ENCODE measurements at places on chromosomes 1 and 21. TPM values are rescaled to one million over a fixed set of nuclear protein-coding genes. Genes with fewer than 3 reads are reported as not detected.

GRCh38 chr1:25757151-25757845 lies 42.7 kb upstream of the SELENON start:
- H3K36me3 ChIP-seq, result peaks cover 24% of the 10 kb centered on the region
- no peaks in the 10 kb centered on the region for H3K4me1 ChIP-seq
- no peaks in the 10 kb centered on the region for H3K27me3 ChIP-seq
- H3K27ac ChIP-seq, result no peak overlapping the region
- DNase-seq, result no peak

- DNase-seq, result no peak
- H3K27ac ChIP-seq, result no peak overlapping the region
- no peaks in the 10 kb centered on the region for H3K36me3 ChIP-seq
- no peaks in the 10 kb centered on the region for H3K27me3 ChIP-seq
- no peaks in the 10 kb centered on the region for H3K4me1 ChIP-seq
- H3K4me3 ChIP-seq, result no peak overlapping the region
These were observed 164.8 kb downstream of the TPR start for GRCh38 chr1:186210258-186210657.

FAM72C gene
- 0.15 TPM for total RNA-seq

DNA sequence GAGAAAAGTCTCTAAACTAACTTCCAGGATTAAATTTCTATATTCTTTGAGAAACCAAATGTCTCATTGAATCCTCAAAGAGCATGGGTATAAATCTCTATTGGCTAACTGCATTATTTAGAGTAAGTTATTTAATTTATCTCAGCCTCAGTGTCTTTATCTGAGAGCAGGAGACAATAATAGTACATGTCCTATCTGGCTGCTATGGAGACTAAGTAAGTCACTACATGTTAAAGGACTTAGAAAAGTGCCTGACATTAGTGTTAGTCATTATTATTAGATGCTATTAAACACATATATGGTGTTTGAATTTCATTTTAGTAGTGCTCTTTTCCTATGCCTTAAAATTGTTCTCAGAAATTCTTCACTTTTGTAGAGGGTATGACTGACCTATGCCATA lies 505.2 kb downstream of the NEGR1 start:
- no peak for DNase-seq
- no peak overlapping the region for H3K4me3 ChIP-seq
- H3K4me1 ChIP-seq, result no peaks in the 10 kb centered on the region
- no peak overlapping the region for H3K27ac ChIP-seq
- no peaks in the 10 kb centered on the region for H3K27me3 ChIP-seq

GRCh38 chr1:214103778-214104177 lies 116.0 kb downstream of the PROX1 start:
- DNase-seq, result no peak
- H3K36me3 ChIP-seq, result no peaks in the 10 kb centered on the region
- H3K4me1 ChIP-seq, result peaks cover 20% of the 10 kb centered on the region

- no peaks in the 10 kb centered on the region for H3K36me3 ChIP-seq
- peak overlapping the region; percentile 22 for H3K4me3 ChIP-seq
- peaks cover 21% of the 10 kb centered on the region for H3K4me1 ChIP-seq
- no peaks in the 10 kb centered on the region for H3K27me3 ChIP-seq
- H3K27ac ChIP-seq, result peak overlapping the region; percentile 78
These were observed 55.0 kb downstream of the NTMT2 start for GRCh38 chr1:170200621-170201397.

EDN2 gene
- total RNA-seq, result not detected

MCOLN3 gene
- total RNA-seq, result 0.24 TPM

DNA sequence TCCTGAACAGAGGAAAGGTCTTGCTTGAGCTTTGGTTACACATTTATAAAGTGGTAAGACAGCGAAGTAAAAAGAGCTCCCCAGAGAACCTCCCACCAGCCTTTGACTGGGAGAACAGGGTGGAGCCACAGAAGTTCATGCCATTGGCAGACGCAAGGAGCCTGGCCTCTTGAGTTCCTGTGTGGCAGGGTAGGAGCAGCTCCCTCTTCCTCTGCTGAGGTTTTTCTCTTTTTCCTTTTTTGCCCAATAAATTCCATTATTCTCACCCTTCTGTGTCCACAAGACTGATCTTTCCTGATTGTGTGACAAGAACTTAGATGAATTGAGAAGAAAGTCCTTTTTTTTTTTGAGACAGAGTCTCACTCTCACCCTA lies 4.3 kb downstream of the THEM4 start:
- no peak for DNase-seq
- H3K4me1 ChIP-seq, result peaks cover 37% of the 10 kb centered on the region
- H3K27me3 ChIP-seq, result no peaks in the 10 kb centered on the region
- peak overlapping the region; percentile 19 for H3K27ac ChIP-seq
- H3K4me3 ChIP-seq, result no peak overlapping the region

- peak within 1 kb of the TSS; percentile 92 for H3K27ac ChIP-seq
- no peaks in the 10 kb centered on the region for H3K36me3 ChIP-seq
- DNase-seq, result peak; percentile 93
- H3K27me3 ChIP-seq, result no peaks in the 10 kb centered on the region
These were observed at the start of gene ARHGEF11 for GRCh38 chr1:157045250-157046218. ARHGEF11 (minus strand) TSS chr1:157045742; CDS start chr1:157044330, 1,412 bp downstream.

GRCh38 chr1:42932442-42932941 lies 26.2 kb downstream of the SLC2A1 start:
- no peak overlapping the region for H3K4me3 ChIP-seq
- H3K27me3 ChIP-seq, result no peaks in the 10 kb centered on the region
- H3K36me3 ChIP-seq, result no peaks in the 10 kb centered on the region
- H3K27ac ChIP-seq, result no peak overlapping the region
- DNase-seq, result no peak

GRCh38 chr1:215192306-215192705 lies 109.8 kb downstream of the KCNK2 start:
- H3K36me3 ChIP-seq, result no peaks in the 10 kb centered on the region
- no peaks in the 10 kb centered on the region for H3K27me3 ChIP-seq
- H3K27ac ChIP-seq, result no peak overlapping the region
- DNase-seq, result no peak

DNASE2B gene
- total RNA-seq, result not detected

GRCh38 chr1:178870944-178871343 lies at the start of gene ANGPTL1:
ANGPTL1 (minus strand) TSS chr1:178871077; CDS start chr1:178865776, 5,301 bp downstream.
- H3K27ac ChIP-seq, result peak within 1 kb of the TSS; percentile 61
- DNase-seq, result no peak
- no peaks in the 10 kb centered on the region for H3K36me3 ChIP-seq
- peaks cover 29% of the 10 kb centered on the region for H3K4me1 ChIP-seq

DNA sequence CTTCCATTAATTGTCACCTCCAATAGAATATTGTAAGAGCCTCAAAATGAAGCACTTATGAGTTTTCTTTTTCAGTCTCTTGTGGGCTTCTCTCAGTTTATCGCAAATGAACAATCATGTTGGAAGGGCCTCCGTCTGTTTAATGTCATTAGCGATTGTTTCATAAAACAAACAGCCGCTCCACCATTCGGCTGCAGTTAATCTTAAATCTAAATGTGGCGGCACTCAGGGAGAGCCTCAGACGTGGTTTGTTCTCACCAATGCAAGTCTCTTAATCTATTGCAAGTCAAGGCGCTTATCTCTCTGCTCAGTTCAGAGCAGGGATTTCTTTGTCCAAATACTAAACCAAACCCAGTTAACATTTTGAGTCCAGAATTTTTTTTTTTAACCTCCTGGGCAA lies 34.9 kb upstream of the ESRRG start:
- no peak for DNase-seq
- no peak overlapping the region for H3K4me3 ChIP-seq
- H3K27me3 ChIP-seq, result no peaks in the 10 kb centered on the region

DNA sequence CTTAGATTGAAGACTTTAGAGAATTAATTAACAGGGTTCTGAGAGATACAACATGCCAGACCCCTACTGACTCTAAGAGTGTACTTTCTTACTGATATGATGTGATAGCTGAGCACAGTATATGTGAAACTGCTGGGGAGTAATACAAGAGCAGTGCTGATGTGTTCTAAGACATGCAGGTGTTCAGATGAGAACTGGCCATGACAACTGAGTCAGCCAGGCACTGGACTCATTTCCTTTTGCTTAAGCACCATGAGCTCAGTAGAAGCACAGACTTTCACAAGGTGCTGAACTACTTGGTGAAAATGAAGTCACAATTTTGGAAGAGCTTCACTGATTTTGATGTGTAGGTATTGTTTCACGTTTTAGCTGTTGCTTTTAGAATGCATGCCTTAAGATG lies 15.9 kb upstream of the POGZ start:
- H3K27me3 ChIP-seq, result no peaks in the 10 kb centered on the region
- DNase-seq, result no peak
- no peak overlapping the region for H3K27ac ChIP-seq
- H3K36me3 ChIP-seq, result no peaks in the 10 kb centered on the region
- no peak overlapping the region for H3K4me3 ChIP-seq

UBE2U gene
- 3.6 TPM for total RNA-seq

- no peak overlapping the region for H3K27ac ChIP-seq
- H3K4me1 ChIP-seq, result no peaks in the 10 kb centered on the region
- H3K27me3 ChIP-seq, result no peaks in the 10 kb centered on the region
These were observed 25.9 kb upstream of the NID1 start for GRCh38 chr1:236090741-236091147.

GRCh38 chr1:54114955-54115354 lies 37.8 kb downstream of the CDCP2 start:
- no peak overlapping the region for H3K27ac ChIP-seq
- no peaks in the 10 kb centered on the region for H3K27me3 ChIP-seq
- DNase-seq, result no peak
- no peaks in the 10 kb centered on the region for H3K36me3 ChIP-seq
- H3K4me1 ChIP-seq, result no peaks in the 10 kb centered on the region
- H3K4me3 ChIP-seq, result no peak overlapping the region

- H3K4me3 ChIP-seq, result no peak overlapping the region
- H3K36me3 ChIP-seq, result no peaks in the 10 kb centered on the region
- H3K4me1 ChIP-seq, result no peaks in the 10 kb centered on the region
- DNase-seq, result no peak
- no peaks in the 10 kb centered on the region for H3K27me3 ChIP-seq
- H3K27ac ChIP-seq, result no peak overlapping the region
These were observed 449.1 kb upstream of the KAZN start for GRCh38 chr1:14149431-14149830.

ELF3 gene
- total RNA-seq, result 2.3 TPM

DNA sequence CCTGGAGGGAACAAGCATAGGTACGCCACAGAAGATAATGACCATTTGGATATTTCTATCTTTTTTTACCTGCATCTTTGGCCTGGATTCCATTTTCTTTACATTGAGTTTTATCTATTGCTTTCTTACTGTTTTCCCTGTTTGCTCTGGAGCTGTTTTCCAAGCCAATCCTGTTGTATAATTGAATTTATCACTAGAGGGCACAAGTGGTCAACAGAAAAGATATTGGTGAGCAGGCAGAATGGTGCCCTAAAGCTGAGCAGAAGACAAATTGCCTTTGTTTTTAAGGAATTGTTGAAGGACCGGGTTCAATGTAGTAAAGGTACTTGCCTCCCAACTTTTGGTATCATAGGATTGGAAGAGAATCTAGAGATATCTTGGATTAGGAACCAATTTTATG lies 152.8 kb downstream of the PPP1R12B start:
- H3K27me3 ChIP-seq, result no peaks in the 10 kb centered on the region
- no peak overlapping the region for H3K4me3 ChIP-seq
- H3K36me3 ChIP-seq, result peaks cover 86% of the 10 kb centered on the region
- H3K4me1 ChIP-seq, result no peaks in the 10 kb centered on the region

GRCh38 chr1:241947354-241947753 lies 10.2 kb upstream of the BECN2 start:
- no peaks in the 10 kb centered on the region for H3K36me3 ChIP-seq
- H3K4me1 ChIP-seq, result no peaks in the 10 kb centered on the region
- no peak overlapping the region for H3K4me3 ChIP-seq
- no peak for DNase-seq
- H3K27me3 ChIP-seq, result no peaks in the 10 kb centered on the region

- DNase-seq, result no peak
- H3K27ac ChIP-seq, result no peak overlapping the region
- no peaks in the 10 kb centered on the region for H3K27me3 ChIP-seq
- H3K4me3 ChIP-seq, result no peak overlapping the region
- H3K4me1 ChIP-seq, result no peaks in the 10 kb centered on the region
These were observed 11.7 kb upstream of the IGSF3 start for GRCh38 chr1:116679091-116679827.

DNA sequence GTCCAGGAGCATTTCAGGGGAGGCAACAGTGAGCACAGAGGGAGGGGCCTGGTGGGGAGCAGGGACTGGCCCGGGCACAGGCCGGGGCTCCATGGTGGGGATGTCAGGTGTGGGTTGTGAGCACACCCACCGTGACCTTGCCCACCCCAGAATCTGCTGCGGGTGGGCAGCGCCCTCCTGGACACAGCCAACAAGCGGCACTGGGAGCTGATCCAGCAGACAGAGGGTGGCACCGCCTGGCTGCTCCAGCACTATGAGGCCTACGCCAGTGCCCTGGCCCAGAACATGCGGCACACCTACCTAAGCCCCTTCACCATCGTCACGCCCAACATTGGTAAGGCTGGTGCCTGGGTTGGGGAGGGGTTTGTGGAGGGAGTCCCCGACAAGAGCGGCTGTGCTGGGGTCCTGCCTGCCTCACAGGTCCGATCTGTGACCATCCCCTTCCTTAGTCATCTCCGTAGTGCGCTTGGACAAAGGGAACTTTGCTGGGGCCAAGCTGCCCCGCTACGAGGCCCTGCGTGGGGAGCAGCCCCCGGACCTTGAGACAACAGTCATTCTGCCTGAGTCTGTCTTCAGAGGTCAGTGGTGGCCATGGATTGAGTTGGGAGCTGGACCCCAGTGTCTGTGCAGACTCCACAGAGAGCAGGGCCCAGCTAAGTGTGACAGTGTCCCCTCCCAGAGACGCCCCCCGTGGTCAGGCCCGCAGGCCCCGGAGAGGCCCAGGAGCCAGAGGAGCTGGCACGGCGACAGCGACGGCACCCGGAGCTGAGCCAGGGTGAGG lies 14.3 kb downstream of the PSRC1 start:
- no peaks in the 10 kb centered on the region for H3K27me3 ChIP-seq
- H3K4me3 ChIP-seq, result no peak overlapping the region
- no peak overlapping the region for H3K27ac ChIP-seq
- no peak for DNase-seq
- H3K4me1 ChIP-seq, result peaks cover 6% of the 10 kb centered on the region
- H3K36me3 ChIP-seq, result no peaks in the 10 kb centered on the region

- H3K27ac ChIP-seq, result no peak overlapping the region
- peak; percentile 76 for DNase-seq
- H3K4me3 ChIP-seq, result no peak overlapping the region
- H3K36me3 ChIP-seq, result no peaks in the 10 kb centered on the region
These were observed 8.9 kb downstream of the MAP1LC3C start for GRCh38 chr1:241990040-241990439.

GRCh38 chr1:15543251-15543588 lies 16.6 kb downstream of the DNAJC16 start:
- H3K27ac ChIP-seq, result no peak overlapping the region
- H3K36me3 ChIP-seq, result peaks cover 99% of the 10 kb centered on the region
- DNase-seq, result no peak
- no peak overlapping the region for H3K4me3 ChIP-seq
- H3K27me3 ChIP-seq, result no peaks in the 10 kb centered on the region

GRCh38 chr1:169105434-169106094 lies 926 bp upstream of the ATP1B1 start:
- H3K4me1 ChIP-seq, result peaks cover 20% of the 10 kb centered on the region
- peak; percentile 66 for DNase-seq
- peak overlapping the region; percentile 66 for H3K4me3 ChIP-seq
- H3K27ac ChIP-seq, result peak overlapping the region; percentile 90

DNA sequence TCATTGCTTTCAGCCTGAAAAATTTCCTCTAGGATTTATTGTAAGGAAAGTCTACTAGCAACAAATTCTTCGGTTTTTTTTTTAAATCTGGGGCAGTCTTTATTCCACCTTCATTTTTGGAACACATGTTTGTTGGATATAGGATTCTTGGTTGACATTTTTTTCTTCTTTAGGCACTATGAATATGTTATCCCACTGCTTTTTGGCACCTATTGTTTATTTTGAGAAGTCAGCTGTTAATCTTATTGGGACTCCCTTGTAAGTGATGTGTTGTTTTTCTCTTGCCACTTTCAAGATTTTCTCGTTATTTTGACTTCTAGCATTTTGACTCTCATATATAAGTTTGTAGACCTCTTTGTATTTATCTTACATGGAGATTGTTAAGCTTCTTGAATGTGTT lies 99.3 kb downstream of the NPHS2 start:
- no peak overlapping the region for H3K4me3 ChIP-seq
- H3K27me3 ChIP-seq, result no peaks in the 10 kb centered on the region
- H3K4me1 ChIP-seq, result no peaks in the 10 kb centered on the region
- H3K36me3 ChIP-seq, result no peaks in the 10 kb centered on the region
- no peak for DNase-seq
